ENCODE measurements at places on chromosomes 5 and 9.

- DNase-seq, result no peak
Observed at GRCh38 chr5:110510146-110510545, 216.3 kb downstream of the TMEM232 start.

DNA sequence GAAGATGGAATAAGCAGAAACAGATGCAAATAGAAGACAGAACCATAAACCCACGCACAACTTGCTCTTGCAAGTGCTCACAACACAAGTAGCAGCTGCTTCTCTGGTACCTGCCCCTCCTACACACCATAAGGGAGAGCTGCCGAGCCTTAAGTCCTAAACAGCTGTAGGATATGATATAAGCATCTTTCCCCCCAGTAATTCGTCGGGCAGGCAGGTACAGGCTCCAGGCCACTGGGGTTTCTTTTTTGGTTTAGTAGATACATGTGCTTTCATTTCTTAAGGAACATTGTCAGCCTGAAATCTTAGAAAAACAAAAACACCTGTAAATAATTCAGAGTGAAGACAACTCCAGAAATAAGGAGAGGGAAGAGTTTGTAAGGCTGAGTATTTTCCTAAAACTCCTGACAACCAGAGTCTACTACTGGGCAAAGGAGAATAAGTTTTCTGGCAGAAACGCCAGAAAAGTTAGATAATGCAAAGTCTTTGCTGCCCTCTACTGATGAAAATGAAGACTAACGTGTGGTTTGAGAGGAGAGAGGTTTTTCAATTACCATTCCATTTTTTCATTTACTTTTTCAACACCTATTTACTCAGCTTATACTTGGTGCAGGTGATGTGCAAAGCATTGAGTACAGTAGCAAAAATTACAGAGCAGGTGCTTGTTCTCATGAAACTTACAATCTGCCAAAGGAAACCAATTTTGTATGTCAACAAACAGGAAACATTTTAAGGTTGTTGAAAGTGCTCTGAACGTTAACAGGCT, 20.1 kb upstream of the TCERG1 start:
- no peak for DNase-seq

DNA sequence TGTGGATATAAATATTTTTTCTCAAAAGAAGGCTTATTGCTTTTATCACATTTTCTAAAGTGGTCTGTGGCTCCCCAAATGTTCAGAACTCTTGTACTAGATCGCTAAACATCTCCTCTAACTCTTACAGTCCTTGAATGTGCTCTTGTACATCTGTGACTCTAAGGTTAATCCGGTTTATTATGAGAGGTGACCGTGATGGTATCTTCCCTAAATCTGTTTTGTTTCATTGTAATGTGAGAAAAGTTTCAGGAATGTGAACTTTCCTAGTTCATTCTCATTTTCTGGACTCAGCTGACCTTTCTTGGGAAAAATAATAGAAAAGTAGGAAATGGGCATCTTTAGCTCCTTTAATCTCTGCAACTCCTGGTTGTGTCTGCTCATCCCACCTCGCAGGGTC, 94.5 kb upstream of the CD180 start:
- DNase-seq, result no peak

GRCh38 chr5:171524466-171524865, 105.0 kb downstream of the FGF18 start:
- DNase-seq, result no peak

DNA sequence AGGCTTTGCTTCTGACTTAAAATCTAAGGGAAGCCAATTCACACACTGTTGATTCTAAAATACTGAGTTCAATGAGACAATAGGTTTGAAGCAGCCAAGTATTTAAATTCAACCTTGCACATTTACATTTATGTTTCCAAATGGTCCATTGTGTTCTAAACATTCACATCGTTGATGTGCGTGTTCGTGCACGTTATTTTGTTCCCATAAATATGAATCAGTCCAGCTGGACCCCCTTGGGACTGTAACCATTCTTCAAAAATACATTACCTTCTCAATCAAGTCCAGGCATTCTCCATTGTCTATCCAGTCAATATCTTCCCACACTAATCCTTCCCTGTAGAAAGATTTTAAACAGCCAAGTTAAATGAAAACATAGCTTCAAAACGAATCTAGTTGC, 146.4 kb upstream of the RETREG1 start:
- DNase-seq, result no peak
